Fibroblast of lung (primary cell): ENCODE measurements at places on chromosomes 7 and 10. TPM values are rescaled to one million over a fixed set of nuclear protein-coding genes. Genes with fewer than 3 reads are reported as not detected.

SLC16A12 gene
- under 0.01 TPM in 2 replicates for total RNA-seq

ZNF33A gene
- total RNA-seq: 11.6 and 11.8 TPM in 2 replicates

A1CF gene
- not detected in 2 replicates for total RNA-seq

PAPOLB gene
- under 0.01 TPM in 2 replicates for total RNA-seq

LRRN3 gene
- 0.26 and 1.8 TPM in 2 replicates for total RNA-seq

GPR15LG gene
- not detected in 2 replicates for total RNA-seq

UNC5B gene
- 36.0 and 60.8 TPM in 2 replicates for total RNA-seq

RHOBTB1 gene
- 19.8 TPM in 2 replicates for total RNA-seq

ATRNL1 gene
- total RNA-seq: 0.33 and 1.0 TPM in 2 replicates

CDC14C gene
- under 0.01 and 0.17 TPM in 2 replicates for total RNA-seq

ELOVL3 gene
- total RNA-seq: 0.26 and 0.66 TPM in 2 replicates
